ENCODE measurements at places on chromosomes 3 and 15.
A peak's percentile ranks its signal among the peaks of the same experiment; 100 is the strongest.

GRCh38 chr3:165895919-165896318 is 58.7 kb upstream of the BCHE start:
- DNase-seq, result peak; percentile 4

DNA sequence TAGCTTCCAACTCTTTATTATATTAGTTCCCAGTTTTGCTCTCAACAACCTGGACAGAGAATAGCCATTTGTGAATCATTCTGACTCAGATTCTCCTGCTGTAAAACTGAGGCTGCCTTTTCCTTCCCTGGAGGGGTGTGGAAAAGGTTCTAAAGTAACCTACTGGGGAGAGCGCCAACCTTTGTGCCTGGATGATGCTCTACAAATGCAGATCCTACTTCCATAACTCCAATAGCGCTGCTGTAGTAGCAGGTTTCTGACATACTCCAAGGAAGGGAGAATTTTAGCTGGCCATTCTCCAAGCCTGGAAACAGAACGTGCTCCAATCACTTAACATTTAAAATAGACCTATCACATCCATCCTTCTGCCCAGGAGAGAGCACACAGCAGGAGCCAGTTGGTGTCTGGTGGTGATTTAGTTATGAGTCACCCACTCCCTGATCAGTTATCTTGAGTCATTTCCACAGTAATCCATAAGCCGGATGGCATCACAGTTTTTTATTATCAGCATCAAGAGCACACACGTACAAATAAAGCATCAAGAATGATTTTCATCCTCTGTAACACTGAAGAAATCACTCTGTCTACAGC is 38.3 kb downstream of the MYH15 start:
- DNase-seq, result no peak

DNA sequence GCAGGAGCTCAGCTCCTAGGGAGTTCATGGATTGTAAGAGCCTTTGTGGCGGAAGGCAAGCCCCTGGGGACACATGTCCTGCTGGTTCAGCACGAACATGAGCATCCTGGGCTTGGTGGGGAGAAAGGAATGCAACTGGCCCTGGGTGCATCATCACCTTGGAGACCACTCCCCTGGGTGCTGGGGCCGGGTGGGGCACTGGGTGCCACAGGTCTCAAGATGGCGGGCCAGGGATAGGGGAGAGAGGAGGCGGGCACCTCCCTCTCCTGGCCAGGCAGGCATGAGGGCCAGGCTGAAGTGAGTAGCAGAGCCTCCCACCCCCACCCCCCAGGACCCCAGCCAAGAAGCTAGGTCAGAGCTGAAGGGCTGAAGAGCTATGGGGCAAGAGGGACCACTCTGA is 768 bp downstream of the PCBP4 start:
- no peak for DNase-seq

- no peak for DNase-seq
These were observed 31.9 kb downstream of the ITGA11 start for GRCh38 chr15:68400066-68400456.

- no peak for DNase-seq
These were observed 1261.3 kb downstream of the SI start for GRCh38 chr3:163817015-163817414.

DNA sequence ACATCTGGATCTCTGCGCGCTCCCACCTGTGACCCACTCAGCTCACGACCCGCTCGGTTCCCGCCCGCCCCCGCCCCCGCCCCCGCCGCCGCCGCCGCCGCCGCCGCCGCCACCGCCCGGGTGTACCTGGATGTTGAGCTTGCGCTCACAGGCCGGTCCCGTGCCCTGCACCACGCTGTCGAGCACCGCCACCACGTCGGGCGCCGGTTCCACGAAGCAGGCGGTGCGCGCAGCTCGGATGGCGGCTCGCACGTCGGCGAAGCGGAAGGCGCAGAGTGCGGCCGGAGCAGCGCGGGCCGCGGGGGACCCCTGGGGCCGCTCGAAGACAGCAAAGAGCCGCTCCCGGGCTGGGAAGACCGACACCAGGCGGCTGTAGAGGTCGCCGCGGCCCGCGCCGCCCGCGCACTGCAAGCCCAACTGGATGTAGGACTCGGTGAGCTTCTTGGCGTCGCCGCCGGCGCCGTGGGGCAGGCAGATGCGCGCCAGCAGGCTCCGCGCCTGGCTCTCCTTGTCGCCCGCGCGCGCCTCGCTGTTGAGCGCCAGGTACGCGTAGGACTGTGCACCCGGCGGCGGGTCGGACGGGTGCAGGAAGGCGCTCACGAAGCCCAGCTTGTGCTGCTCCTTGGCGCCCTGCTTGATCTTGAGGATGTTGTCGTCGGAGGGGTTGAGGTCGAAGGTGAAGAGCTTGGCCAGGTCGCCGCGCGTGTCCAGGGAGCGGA is 1.1 kb downstream of the PLXND1 start:
- peak; percentile 62 for DNase-seq

GRCh38 chr3:54222316-54222715 is 100.0 kb downstream of the CACNA2D3 start:
- no peak for DNase-seq

GRCh38 chr3:177379045-177379444 is 181.8 kb upstream of the TBL1XR1 start:
- DNase-seq, result no peak

DNA sequence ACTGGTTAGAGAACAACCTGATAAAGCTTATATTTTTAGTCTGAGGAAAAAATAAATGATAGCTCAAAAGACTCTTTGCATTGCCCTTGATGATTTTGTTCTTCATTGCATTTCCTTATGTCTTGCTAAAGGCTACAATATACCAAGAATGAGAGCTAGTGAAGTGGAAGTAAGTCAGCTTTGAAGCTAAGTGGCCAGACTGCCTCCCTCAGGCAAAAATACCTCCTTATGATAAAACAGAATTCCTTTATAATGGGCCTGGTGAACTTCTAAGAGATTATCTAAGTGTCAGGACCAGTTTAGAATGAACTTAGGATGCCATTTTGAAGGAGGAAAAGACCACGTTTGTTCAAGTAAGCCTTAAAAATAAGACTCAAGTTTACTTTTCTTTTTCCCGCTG is 678.4 kb downstream of the ROBO2 start:
- DNase-seq, result no peak

GRCh38 chr15:25684521-25685431 is 178.4 kb downstream of the ATP10A start:
- peak; percentile 24 for DNase-seq

DNA sequence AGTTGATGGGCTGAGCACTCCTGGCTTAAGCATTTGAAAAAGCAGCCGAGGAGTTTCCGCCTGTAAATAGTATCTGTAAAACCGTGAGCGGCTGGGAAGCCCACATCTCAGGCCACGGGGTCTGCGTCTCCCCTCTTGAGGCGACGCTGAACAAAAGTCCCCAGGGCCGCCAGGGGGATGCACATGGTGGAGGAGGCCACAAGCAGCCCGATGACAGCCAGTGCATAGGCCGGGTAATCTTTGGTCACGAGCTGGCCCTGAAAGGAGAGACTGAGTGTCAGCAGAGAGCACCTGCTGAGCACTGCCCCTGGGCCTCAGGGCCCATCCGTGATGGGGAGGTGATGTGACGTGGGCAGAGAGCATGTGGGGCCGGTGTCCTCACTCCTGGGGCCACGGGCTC is 37.5 kb downstream of the SLC6A20 start:
- DNase-seq, result no peak

DNA sequence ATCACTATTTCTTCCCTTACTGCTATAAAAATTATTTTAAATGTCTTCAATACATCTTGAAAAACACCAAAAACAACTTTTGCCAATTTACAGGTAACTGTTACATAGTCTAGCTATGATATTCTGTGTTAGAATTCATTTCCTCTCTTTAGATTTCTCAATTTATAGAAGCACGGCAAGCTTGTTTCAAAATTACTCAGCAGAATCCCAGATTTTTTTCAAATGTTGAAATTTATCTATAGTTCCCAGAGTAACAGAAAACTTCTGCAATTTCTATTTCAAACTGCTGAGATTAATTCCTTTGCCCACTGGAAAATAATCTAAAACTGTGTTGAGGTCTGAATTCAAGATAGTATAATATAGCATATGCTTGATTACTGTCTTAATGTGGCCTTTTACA is 41.2 kb downstream of the CCPG1 start:
- peak; percentile 4 for DNase-seq

- DNase-seq, result no peak
These were observed 15.5 kb upstream of the SRP14 start for GRCh38 chr15:40054605-40054854.

GRCh38 chr3:81989758-81990157 is 228.3 kb upstream of the GBE1 start:
- no peak for DNase-seq

- no peak for DNase-seq
These were observed 573.7 kb downstream of the TBL1XR1 start for GRCh38 chr3:176623468-176624150.

GRCh38 chr3:185824051-185825005 is 514 bp downstream of the IGF2BP2 start:
- DNase-seq, result no peak

DNA sequence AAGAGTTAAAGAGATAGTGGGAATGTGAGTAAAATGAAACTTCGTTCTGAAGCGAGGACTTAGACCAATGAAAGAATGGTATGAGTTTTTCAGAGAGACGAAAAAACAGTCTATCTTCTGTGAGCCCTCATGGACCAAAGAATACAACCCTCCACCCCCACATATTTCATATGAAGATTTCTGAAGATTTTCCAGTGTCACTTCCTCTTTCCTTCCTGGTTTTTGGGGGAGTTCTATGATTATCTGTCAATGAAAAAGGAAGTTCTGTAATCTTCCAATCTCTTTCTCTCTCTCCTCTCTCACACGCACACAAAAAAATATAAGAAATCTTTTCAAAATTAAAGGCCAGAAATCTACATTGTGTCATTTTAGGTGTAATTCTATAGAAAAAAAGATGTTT is 27.7 kb downstream of the CMSS1 start:
- DNase-seq, result peak; percentile 78

- DNase-seq, result peak; percentile 76
These were observed 228.2 kb downstream of the TCF12 start for GRCh38 chr15:57146506-57147201.

- no peak for DNase-seq
These were observed 26.4 kb downstream of the ASB7 start for GRCh38 chr15:100628746-100629145.

GRCh38 chr3:131892331-131892730 is 142.5 kb downstream of the CPNE4 start:
- no peak for DNase-seq

DNA sequence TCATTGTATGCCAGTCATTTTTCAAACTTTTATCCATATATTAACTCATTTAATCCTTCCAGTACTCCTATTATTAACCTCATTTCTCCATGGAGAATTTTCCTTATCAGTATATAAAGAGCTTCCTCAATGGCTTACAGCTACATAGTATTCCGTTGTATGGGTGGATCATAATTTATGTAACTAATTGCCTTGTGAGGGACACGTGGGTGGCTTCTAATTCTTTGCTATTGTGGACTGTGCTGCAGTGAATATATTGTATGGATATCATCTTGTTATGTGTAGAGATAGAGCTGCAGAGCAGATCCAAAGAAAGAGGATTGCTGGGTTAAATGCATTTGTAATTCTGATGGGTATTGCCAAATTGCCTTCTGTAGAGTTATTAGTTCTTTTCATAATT is 25.2 kb downstream of the PML start:
- DNase-seq, result no peak

DNA sequence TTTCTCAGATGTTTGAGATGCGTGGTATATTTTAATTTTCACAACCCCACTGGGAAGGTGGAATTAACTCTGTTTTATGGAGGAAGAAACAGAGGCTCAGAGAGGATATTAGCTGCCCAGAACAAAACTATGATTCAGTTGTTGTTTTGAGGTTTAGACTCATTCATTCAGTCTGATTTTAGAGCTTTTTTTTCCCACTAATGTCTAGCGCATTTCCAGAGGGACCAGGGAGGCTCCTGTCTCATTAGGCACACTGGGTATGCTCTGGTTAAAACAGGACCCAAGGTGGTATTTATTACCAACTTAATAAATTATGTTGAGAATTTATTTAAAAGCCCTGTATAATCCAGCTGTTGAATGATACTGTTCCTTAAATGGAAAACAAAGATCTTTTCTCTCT is 272.0 kb upstream of the RGMA start:
- no peak for DNase-seq

DNA sequence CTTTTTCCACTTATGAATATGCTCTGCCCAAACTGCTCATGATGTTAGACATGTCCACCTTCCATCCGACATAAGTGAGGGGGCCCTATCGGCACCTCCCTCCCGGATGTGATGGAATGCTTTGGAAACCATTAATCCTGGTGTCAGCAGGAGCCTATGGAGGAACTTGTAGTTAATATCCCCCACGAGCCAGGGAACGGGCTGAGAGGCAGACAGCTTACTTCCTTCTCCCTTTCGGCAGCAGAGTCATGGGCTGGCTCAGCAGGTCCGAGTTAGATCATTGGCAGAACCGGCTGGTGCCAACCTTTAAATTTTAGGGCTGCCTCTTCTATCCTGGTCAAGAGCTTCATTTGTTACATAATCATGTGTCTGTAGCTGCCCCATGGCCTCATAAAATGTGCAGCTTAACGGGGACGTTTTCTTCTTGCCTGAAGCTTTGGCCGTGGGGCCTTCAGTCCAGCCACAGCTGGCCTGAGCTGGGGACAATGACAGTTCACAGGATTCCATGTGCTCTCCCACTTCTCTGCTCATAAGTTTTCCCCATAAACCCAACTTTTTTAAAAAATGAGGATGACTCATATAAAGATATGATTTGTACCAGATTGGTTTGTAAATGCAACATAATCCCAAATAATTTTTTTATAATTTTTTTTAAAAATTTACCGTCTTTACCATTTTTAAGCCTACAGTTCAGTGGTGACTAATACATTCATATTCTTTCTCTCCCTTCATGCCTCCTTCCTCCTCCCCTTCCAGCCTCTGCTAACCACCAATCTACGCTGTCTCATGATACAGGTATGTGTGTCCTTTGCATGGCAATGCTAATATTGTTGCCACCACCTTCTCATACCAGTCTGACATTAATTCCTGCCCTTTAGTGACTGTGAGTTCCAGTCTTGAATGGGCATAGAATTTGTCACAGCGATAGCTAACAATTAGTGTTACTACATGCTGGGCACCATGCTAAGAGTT is 62.2 kb upstream of the RGMA start:
- peak; percentile 66 for DNase-seq

DNA sequence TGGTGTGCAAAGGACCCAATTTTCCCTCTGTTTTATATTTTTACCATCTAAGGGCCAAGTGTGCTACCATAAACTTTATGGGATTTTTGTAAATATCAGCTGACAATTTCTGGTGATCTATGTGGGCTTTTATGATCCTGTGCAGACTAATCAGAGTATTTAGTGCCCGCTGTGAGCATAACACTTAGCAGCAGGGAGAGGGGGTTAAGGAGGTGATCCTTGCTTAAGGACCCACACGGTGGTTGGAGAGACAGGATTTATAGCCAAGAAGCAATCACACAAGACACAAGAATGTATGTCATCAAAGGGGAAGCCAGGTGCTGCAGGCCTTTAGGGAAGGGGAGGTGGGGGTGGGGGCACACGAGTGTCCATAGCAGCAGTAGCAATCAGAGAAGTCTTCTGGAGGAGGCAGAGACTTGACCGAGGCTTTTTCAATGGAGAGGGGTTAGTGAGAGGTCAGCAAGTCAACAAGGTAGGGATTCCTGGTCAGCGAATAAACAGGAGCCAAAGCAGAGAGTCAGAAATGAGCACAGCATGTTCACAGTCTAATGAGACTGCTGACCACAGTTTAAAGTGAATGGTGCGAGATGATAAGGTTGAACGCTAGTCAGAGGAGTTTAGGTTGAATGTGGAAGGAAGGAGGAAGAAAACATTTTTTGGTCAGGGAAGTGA is 4.5 kb upstream of the CACNA1D start:
- no peak for DNase-seq

- no peak for DNase-seq
These were observed 32.5 kb upstream of the GP5 start for GRCh38 chr3:194431554-194431953.

- peak; percentile 56 for DNase-seq
These were observed 124.8 kb downstream of the ATP10A start for GRCh38 chr15:25738171-25738965.

Data from suppressor macrophage treated with lipopolysaccharide for 1 hour (primary cell).